ENCODE measurements at places on chromosomes 1 and 21.

DNA sequence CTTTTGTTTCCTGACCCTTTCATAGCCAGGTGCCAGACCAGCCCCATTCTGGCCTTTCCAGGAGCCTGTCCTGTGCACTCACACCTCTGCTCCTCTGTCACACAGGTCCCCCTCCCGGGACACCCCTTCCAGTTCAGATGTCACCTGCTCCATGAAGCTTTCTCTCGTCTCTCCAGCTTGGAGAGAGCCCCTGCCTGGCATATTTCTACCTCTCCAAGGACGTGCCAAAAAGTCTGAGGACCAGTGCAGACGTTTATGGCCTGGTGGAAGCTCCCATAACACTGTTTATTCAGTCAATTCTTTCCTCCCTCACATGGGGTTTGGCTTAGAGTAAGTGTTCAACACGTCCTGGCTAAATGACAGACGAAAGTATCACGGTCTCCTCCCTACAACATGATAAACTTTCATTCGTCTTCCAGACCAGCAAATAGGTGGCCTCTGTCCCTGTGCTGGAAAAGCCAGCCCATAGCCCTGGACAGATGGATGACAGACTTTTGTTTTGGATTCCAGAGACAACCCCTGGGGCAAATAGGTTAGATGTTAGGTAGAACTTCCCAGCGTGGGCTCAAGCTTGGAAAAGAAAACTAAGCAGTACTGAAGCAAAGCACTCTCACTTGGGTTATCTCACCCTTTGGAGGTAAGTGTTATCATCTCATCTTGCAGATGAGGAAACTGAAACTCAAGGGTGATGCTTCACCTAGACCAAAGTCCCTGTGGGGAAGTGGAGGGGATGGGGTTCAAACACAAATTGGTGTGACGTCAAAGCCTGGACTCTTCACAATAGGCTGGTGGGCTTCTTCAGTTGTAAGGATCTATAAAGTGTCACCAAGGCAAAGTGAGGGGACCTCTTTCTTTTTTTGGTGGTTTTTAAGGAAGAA lies 52.9 kb upstream of the ECE1 start:
- DNase-seq: no peak

- no peak for DNase-seq
These were observed 10.4 kb upstream of the KCNAB2 start for GRCh38 chr1:6035303-6035702.

- no peak for DNase-seq
These were observed 16.6 kb upstream of the C1QA start for GRCh38 chr1:22619798-22620197.

DNA sequence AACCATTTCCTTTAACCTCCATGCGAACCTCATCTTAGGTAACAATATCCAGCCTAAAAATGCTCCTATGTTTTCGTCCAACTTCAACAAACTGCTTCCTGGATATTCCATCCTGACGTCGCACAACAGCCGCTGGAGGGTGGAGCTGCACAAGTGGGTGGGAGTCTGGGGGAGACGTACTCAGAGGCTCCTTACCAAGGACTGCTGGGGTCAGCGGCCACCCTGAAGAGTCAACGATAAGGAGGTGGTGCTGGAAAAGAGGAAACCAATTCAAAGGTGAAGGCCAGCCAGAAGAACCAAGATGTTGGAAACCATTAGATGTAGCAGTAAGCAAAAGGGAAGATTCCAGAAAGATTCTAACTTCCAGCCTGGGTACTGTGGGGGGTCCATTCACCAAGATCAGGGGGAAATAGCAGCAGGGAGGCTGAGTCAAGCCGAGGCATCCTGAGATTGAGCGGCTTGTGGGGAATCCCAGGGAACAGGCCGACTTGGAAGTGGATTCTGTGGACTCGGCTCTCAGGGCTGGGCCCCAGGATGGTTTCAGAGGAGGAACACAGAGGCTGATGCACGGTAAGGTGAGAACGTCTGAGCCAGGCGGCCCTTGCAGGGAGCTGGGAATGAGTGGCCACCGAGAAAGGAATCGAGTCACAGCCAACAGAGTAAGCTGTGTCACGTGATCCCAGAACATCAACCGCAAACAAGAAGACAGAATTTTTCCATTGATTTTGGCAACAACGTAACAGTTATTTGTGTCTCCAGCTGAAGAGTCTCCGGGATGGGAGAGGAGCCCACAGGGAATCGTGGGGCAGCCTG lies 375.7 kb downstream of the NPHP4 start:
- no peak for DNase-seq

- DNase-seq: peak; percentile 73
These were observed 32.0 kb upstream of the BTG2 start for GRCh38 chr1:203273206-203273868.

GRCh38 chr1:98662356-98662670 lies 792 bp downstream of the SNX7 start:
- no peak for DNase-seq

- no peak for DNase-seq
These were observed 90.1 kb downstream of the TNFSF18 start for GRCh38 chr1:172960454-172961208.

- DNase-seq: no peak
These were observed 328.9 kb downstream of the PAPPA2 start for GRCh38 chr1:176791906-176792305.

- DNase-seq: peak; percentile 16
These were observed 207.1 kb downstream of the NUF2 start for GRCh38 chr1:163528710-163529348.

- DNase-seq: no peak
These were observed 51.4 kb downstream of the HMCN1 start for GRCh38 chr1:185785586-185785985.

DNA sequence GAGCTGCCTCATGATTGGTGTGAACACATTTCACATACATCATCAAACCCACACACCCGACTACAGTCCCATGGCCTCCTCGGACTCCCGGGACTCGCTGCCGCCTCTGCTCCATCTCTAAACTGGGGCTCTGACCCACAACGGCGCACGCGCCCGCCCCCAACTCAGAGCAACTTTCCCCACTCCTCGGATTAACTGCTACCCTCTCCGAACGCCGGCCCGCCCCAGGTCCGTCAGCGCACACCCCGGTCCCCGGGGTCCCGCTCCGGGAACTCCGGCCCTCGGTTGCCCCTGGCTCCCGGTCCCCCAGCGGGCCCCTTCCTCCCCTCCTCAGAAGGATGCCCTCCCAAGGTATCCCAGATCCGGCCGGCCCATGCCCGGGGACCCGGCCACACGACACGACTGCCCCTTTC lies 740 bp downstream of the DSTYK start:
- DNase-seq: no peak

DNA sequence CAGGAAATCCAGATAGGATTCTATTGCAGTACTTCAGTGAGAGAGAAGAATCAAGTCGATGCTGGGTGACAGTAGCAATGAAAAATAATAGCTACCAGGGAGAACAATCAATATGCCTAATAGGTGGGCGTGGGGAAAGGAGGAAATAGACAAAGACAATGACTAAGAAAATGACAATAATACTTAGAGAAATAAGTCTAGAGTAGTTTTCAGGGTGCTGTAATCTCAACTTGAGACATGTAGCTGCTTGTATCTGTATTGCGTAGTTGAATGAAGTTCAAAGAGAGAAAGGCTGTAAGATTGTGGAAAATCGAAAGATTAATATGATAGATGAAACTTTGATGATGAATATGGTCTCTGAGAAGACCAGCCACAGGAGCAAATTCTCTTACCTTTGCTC lies 2.6 kb downstream of the STXBP3 start:
- no peak for DNase-seq

DNA sequence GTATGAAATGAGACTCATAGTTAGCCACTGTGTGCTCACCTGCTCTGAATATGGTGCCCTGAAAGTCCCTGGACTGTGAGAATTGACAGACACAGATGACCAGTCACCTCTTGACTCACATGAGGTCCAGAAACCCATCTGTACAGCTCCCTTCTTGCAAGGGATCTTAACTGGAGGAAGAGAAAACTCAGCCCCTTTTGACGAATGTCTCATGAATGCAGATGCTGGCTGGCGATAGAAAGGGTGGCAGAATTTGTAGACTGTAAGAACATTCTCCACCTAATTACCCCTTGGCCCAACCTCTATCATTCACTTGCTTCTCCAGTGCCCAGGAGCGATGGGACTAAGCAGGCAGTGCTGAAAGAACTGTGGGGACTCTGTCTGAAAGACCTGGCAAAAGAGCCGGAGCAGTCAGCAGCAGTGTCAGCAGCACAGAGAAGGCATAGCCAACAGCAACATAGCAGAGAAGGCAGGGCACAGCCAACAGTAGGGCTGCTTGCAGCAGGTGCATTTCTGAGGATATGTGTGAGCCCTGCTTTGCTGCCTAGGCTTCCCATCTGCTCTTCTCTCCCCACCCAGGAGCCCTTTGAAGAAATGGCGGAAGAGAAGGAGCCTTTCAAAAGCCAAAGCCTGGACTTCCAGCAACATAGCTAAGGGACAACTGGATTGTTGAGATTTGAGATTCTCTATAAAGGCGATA lies 25.8 kb upstream of the IFNGR2 start:
- no peak for DNase-seq

DNA sequence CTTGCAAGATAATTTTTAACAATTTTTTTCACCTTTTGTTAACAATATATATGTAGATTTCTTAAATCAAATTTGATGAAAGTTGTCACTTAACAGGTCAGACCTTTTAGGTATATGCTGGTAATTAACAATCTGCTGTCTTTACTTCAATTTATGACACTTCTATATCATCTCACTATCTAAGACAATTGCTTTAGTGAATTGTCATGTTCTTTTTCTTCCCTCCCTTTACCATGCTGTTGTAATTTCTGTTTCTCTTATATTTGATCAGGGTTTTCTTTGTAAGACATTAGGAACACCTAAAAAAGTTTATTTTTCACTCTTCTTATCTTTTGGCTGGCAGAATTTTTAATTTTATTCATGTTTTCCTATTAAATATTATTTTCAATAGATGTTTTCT lies 2.0 kb downstream of the IFI16 start:
- DNase-seq: no peak

GRCh38 chr21:17925899-17926298 lies 106.7 kb upstream of the C21orf91 start:
- DNase-seq: no peak

DNA sequence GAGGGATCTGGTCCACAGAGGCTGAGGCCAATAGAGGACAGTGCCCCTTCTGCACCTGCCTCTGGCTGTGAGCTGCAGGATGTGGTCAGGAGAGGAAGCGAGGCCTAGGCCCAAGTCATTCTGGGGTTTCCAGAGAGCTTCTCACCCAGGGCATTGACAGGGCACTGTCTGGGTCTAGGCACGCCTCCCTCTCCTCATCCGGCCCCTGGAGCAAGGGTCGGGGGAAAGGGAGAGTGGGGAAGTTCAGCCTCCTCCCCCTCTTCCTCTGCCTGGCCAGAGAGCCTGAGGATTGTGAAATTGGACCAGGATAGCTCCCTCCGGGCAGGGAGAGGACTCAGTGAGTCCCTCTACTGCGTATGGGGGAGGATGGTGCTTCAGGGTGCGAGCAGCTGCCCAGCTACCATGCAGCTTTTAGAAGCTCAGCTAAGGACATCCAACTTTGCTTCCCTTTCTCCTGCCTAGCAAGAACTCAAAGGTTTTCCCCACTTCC lies 6.3 kb upstream of the INAVA start:
- no peak for DNase-seq

DNA sequence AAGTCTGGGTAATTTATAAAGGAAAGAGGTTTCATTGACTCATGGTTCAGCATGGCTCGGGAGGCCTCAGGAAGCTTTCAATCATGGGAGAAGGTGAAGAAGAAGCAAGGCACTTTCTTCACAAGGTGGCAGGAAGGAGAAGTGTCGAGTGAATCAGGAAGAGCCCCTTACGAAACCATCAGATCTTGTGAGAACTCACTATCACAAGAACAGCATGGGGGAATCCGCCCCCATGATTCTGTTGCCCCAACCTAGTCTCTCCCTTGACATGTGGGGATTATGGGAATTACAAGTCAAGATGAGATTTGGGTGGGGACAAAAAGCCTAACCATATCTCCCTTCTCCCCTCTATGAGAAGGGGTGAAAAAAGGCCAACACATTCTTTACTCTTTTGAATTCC lies 11.2 kb upstream of the IVNS1ABP start:
- no peak for DNase-seq

- no peak for DNase-seq
These were observed 93.6 kb downstream of the PKN2 start for GRCh38 chr1:88777604-88778149.

GRCh38 chr1:201062511-201063091 lies 39.1 kb upstream of the KIF21B start:
- no peak for DNase-seq

DNA sequence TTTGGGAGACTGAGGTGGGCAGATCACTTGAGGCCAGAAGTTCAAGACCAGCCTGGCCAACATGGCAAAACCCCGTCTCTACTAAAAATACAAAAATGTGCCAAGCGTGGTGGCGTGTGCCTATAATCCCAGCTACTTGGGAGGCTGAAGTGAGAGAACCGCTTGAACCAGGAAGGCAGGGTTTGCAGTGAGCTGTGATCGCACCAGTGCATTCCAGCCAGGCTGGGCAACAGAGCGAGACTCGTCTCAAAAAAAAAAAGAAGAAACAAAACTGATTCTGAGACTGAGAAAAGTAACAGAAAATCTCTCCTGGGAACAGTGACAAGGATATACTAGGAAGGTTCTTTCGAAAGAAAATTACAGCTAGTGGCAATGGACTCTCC lies 20.9 kb downstream of the USP48 start:
- no peak for DNase-seq

DNA sequence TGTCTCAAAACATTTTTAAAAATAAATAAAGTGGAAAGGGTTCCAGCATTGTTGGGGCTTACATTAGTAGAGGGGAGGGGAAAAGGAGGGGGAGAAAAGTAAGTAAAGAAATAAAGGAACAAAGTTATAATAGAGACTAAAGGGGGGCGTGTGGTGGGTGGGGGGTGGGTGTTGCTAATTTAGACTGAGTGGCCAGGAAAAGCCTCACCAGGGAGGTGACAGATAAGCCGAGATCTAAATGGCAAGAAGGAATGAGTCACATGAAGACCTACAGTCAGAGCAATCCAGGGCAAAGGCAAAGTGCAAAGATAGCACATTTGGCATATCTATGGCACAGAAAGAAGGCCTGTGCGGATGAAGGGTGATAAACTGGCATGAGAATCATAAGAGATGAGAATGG lies 7.5 kb downstream of the MPL start:
- no peak for DNase-seq

DNA sequence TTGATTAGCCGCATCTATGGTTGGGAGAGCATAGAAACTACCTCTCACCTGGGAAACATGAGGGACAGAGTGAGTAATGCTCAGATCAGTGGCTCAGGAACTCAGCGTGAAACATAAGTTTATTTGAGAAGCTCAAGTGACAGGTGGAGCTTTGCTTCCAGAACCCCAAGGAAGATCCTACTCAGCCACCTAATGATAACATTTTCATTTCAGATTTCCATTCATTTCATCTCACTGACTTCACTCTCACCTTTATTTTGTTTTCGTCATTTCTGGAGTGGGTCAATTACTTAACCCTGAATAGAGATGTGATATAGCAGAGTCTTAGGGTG lies 145.5 kb upstream of the DUSP10 start:
- no peak for DNase-seq

- no peak for DNase-seq
These were observed 33.3 kb downstream of the RRAGC start for GRCh38 chr1:38826262-38826661.

- DNase-seq: no peak
These were observed 37.7 kb downstream of the VTCN1 start for GRCh38 chr1:117173006-117173405.

- no peak for DNase-seq
These were observed 128.7 kb upstream of the VAMP3 start for GRCh38 chr1:7642418-7642704.

All from amniotic stem cell (primary cell).